Hair follicular keratinocyte (primary cell): ENCODE measurements at places on chromosomes 6 and 20. TPM values are rescaled to one million over a fixed set of nuclear protein-coding genes. Genes with fewer than 3 reads are reported as not detected.

The GPR63 gene
- 1.4 and 1.7 TPM in 2 replicates for total RNA-seq

The SMPDL3A gene
- total RNA-seq = 2.5 and 6.1 TPM in 2 replicates

The CLPSL1 gene
- not detected in 2 replicates for total RNA-seq

The SAMHD1 gene
- 3.5 and 8.2 TPM in 2 replicates for total RNA-seq

The HINT3 gene
- 8.4 and 14.3 TPM in 2 replicates for total RNA-seq

The HMGCLL1 gene
- 0.39 and 0.65 TPM in 2 replicates for total RNA-seq

The TRIM10 gene
- total RNA-seq = not detected in 2 replicates

The LY6G5C gene
- total RNA-seq = 0.70 and 0.76 TPM in 2 replicates

The MLN gene
- not detected in 2 replicates for total RNA-seq

The SFTA2 gene
- total RNA-seq = not detected in 2 replicates

The FANCE gene
- total RNA-seq = 14.9 and 17.9 TPM in 2 replicates

The DEFB112 gene
- not detected in 2 replicates for total RNA-seq

The REM1 gene
- total RNA-seq = not detected in 2 replicates

The DTD1 gene
- total RNA-seq = 119 and 123 TPM in 2 replicates

The EFCAB8 gene
- not detected in 2 replicates for total RNA-seq

The TNXB gene
- total RNA-seq = 0.23 and 0.30 TPM in 2 replicates

The TDRD6 gene
- total RNA-seq = under 0.01 TPM in 1 of 2 replicates, not detected in the other

The VWA7 gene
- total RNA-seq = 0.19 and 0.86 TPM in 2 replicates

The GSTA2 gene
- total RNA-seq = not detected in 2 replicates

The F13A1 gene
- not detected in 2 replicates for total RNA-seq

The DDX43 gene
- total RNA-seq = 0.78 and 1.6 TPM in 2 replicates

The NHLRC1 gene
- total RNA-seq = 2.0 and 3.0 TPM in 2 replicates

The OR12D3 gene
- total RNA-seq = not detected in 2 replicates

The UCKL1 gene
- 21.4 and 27.6 TPM in 2 replicates for total RNA-seq

The SLC17A3 gene
- not detected in 2 replicates for total RNA-seq

The ROMO1 gene
- total RNA-seq = 602 and 619 TPM in 2 replicates

The STMND1 gene
- total RNA-seq = not detected in 2 replicates

The ULBP3 gene
- total RNA-seq = 4.5 and 4.6 TPM in 2 replicates

The ADGRF1 gene
- total RNA-seq = 11.7 and 12.9 TPM in 2 replicates

The SNRPB2 gene
- 49.8 and 73.8 TPM in 2 replicates for total RNA-seq

The NOX3 gene
- total RNA-seq = not detected in 2 replicates

The PIGT gene
- total RNA-seq = 55.9 and 68.6 TPM in 2 replicates

The AGER gene
- total RNA-seq = 1.3 and 1.8 TPM in 2 replicates

The HSPA1L gene
- 0.53 and 0.62 TPM in 2 replicates for total RNA-seq

The C6orf52 gene
- 1.0 and 3.1 TPM in 2 replicates for total RNA-seq

The CRISP3 gene
- total RNA-seq = not detected in 2 replicates

The RBPJL gene
- not detected in 2 replicates for total RNA-seq

The RPN2 gene
- total RNA-seq = 176 and 227 TPM in 2 replicates

The DDX27 gene
- 26.5 and 29.6 TPM in 2 replicates for total RNA-seq

The PPP1R14C gene
- 38.1 and 58.3 TPM in 2 replicates for total RNA-seq

The HSPA12B gene
- total RNA-seq = not detected in 2 replicates

The HCRTR2 gene
- not detected in 2 replicates for total RNA-seq

The TP53TG5 gene
- not detected in 2 replicates for total RNA-seq

The SCRT2 gene
- not detected in 2 replicates for total RNA-seq

The CRISP2 gene
- not detected in 2 replicates for total RNA-seq

The PMEPA1 gene
- 63.2 and 75.6 TPM in 2 replicates for total RNA-seq

The SLC4A11 gene
- total RNA-seq = 3.6 and 6.8 TPM in 2 replicates

The FERMT1 gene
- 98.4 and 202 TPM in 2 replicates for total RNA-seq
